ENCODE measurements at places on chromosomes 5 and 9.
A peak's percentile ranks its signal among the peaks of the same experiment; 100 is the strongest.

DNA sequence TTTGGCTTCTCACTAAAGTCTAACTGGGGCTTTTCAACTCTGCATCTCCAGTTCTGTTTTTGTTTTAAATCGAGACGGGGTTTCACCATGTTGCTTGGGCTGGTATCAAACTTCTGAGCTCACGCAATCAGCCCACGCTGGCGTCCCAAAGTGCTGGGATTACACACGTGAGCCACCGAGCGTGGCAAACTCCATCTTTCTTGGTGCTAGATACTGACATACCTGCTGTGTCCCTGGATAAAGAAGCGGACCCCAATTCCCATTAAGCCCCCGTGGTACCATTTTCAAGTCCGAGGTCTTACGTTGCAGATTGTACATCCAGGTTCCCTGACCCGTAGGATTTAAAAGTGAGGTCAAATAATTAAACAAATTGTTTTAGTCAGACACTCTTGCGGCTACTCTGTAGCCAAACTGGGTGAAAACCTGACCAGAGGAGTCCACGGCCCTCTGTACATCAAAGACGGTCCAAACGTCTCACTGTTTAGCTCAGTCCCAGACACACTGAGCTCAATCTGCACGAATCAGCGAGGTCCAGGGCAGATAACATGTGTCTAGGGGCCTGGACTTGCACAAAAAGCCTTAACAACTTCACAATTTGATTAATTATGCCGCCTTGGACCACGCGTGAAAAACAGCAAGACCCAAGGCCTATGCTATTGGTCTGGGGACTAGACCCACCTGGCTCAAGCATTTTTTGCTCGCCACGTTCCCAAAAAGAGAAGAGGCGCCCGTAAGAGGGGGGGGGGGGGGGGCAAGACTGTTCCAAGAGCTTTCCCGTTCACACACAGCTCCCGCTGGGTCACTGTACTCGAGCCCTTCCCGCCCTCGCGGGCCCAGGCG lies 727 bp upstream of the DNAJA1 start:
- no peak for DNase-seq

GRCh38 chr5:180647465-180647864 lies 1.9 kb downstream of the FLT4 start:
- DNase-seq = no peak

DNA sequence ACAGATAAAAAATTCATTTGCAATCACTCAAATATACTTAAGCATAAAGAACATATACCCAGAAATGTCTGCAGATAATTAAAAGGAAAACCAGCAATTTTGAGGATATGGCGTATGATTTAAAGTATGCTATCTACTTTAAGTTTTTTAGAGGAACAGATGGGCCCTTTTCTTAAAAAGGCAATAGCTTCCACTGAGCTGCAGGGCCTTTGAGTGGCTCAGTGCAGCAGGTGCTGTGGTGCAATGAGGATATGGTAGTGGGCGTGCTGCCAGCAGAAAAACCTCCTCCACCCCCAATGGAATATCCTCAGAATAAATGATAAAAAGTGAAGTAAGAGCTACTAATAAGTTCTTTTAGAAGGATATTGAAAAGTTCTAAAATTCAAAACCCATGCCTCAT lies 814.5 kb downstream of the MTRR start:
- DNase-seq = no peak

- peak; percentile 50 for DNase-seq
These were observed 5.2 kb downstream of the SLC31A2 start for GRCh38 chr9:113155911-113156588.

- no peak for DNase-seq
These were observed 518 bp downstream of the LOX start for GRCh38 chr5:122077366-122078115.

DNA sequence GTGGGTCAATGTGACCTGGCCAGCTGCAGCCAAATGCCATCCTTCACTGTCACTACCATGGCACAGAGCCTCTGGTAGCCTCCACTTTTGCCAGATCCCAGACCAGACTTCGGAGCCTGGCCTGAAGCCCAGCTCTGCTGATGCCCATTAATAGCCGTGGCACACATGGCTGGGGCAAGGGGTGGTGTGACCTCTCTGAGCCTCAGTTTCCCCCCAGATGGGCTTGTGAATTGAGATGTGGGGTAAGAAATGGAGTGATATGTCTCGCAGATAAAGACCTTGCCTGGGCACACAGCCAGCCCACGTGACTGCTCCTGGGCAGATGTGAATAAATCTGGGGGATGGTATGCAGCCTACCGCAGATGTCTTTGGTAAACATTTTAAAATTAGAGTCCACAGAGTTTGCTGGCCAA lies 13.9 kb downstream of the SUSD3 start:
- DNase-seq = no peak

DNA sequence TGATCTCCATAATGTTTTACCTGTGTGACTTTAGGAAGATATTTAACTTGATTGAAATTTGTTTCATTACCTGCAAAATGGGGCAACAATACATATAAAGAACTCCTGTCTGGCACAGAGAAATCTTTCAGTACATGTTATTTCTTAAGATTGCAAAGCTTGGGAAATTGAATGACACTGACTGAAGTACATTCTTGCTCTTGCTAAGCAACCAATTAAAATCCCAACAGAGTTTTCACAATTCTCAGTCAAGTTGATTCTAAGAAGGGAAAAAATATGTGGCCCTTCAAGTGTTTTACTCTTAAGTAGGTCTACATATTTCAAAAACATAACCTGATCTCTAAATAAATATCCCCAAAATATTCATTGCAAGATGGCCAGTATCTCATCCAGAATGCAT lies 2187.0 kb upstream of the ACO1 start:
- no peak for DNase-seq

GRCh38 chr9:89482901-89483361 lies 15.0 kb downstream of the SEMA4D start:
- no peak for DNase-seq

GRCh38 chr5:6542421-6543345 lies 90.2 kb downstream of the NSUN2 start:
- no peak for DNase-seq

- DNase-seq = peak; percentile 42
These were observed 75.5 kb downstream of the SGCD start for GRCh38 chr5:156402387-156402921.

- no peak for DNase-seq
These were observed 17.5 kb downstream of the STXBP1 start for GRCh38 chr9:127629468-127630081.

DNA sequence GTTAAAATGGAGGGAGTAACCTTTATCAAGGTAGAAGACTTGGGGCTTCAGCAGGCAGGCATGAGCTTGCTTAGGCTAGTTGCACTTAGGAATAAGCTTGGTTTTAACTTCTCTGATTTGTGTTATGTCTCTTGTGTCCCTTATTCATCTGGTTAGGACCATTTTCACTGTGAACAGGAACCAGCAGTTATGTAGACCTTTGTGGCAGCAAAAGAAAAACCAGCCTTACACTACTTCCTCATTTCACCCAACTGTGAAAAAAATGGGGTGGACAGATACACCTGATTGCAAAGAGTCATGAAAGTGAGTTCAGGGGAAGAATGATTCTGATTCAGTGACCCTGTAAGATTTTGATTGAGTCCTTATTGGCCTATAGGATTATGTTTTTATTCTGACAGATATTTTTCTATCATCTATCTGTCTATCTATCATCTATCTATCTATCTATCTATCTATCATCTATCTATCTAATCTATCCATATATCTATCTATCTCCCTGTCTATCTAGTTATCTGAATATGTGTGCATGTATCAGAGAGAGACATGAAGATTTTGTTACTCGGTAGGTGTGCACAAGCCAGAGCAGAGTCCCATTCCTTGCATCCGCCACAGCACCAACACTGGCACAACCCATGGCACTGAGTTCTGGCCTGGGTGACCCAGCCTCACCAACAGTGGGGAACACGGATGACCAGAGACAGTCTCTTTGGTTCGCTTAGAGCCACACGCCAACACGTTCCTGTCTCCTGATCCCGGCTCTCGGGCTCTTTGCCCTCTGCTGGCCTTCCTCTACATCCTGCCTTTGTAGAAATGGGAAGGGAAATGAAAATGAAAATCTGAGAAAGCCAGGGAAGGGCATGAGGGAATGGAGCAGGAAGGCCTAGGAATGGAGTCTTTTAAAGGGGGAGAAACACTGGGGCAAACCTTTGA lies 1.3 kb upstream of the ZNF366 start:
- DNase-seq = no peak

DNA sequence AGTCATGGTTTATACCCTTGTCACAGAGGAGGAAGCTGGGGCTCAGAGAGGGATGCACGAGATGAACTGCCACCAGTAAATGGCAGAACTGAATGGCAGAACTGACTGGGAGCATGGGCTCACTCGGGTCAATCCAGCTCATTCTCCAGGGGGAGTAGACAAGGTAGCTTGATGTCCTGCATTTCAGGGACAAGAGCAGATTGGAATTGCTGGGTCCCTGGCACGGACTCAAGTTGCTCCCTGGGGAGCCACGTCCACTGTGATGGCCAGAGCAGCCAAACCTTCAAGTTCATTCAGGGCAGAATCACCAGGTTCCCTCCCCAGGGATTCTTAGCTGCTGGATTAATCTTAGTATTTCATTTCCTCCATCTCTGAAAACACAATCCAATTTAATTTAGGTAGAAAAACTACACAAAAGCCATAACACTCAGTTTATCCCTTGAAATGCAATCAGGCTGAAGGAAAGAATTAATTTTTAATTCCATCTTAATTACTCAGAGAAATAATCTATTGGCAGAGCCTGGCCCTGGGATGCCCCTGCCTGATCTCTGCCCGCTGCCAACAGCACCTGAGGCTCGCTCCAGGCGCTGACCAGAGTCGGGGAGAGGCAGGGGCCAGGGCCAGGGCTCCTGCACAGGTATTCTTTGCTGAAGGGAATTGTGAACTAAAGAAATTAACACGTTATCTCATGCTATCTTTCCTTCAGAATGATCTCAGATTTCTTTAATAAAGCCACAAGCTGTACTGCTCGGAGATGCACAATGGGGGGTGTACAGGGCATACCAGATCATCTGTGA lies 42.0 kb upstream of the UNC5A start:
- DNase-seq = no peak

GRCh38 chr5:96226941-96227552 lies 206.0 kb downstream of the PCSK1 start:
- DNase-seq = no peak

- no peak for DNase-seq
These were observed 117.8 kb upstream of the SARDH start for GRCh38 chr9:133855802-133856521.

GRCh38 chr9:126377536-126377935 lies 50.9 kb downstream of the MVB12B start:
- DNase-seq = no peak

DNA sequence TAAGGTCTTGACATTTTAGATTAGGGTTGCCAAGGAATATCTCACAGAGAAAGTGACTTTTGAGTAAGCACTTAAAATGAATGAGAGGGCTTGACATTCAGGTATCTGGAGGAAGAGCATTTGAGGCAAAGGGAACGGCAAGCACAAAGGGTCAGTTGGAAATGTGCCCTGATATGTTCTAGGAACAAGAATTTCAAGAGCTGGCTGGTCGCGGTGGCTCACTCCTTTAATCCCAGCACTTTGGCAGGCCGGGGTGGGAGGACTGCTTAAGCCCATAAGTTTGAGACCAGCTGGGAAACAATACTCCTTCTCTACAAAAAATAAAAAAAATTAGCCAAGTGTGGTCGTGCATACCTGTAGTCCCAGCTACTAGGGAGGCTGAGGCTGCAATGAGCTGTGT lies 16.5 kb downstream of the KIAA1958 start:
- no peak for DNase-seq

DNA sequence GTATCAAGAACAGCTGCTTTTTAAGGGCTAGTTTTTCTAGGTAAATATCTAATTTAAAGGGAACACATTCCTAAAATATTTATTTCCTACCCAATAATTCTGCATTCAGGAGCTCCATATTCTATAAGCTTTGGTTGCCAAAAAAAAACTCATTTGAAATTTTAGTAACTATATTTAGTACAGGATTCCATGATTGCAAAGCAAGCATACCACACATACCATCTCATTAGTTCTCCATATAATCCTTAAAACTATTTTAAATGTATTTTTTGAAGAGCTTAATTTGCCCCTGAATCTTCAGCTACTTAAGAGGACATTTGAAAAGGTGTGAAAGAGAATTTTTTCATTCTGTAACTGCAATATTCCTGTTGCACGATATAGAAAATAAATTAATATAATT lies 877.0 kb downstream of the NR2F1-AS1 start:
- DNase-seq = no peak

GRCh38 chr9:36025746-36026145 lies 11.0 kb upstream of the RECK start:
- no peak for DNase-seq

DNA sequence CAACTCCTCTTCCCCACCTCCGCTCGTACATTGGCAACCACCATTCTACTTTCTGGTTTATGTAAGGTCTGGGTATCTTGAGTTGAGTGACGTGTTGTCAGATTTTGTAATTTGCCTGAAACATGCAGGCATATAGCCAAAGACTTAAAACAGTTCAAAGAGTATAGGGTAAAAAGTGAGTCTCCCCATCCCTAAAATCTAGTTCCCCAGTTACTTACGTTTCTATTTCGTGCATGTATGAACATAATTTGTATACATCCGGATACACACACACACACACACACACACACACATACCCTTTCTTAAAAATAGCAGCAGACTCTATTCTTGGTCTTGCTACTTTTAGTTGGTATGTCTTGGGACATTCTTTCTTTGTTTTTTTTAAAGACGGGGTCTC lies 915 bp downstream of the HSDL2 start:
- DNase-seq = peak; percentile 5

DNA sequence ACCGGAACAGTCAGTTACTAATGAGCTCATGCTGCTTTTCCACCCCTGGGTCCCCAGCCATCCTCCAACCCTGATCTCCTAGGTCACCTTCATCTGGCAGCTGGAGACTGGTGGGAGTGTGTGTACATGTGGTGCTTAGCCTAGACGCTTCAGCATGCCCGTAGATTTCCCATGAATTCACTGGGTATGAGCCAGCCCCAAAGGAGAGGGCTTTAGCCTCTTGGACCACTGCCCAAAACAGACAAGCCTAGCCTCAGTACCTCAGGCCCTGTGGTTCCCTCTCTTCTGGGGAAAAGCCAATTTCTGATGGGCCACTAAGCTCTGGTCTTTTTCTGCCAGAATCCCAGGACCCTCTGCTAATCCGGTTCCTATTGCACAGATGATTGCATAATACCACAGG lies 48.0 kb upstream of the ASTN2 start:
- no peak for DNase-seq
